ENCODE measurements at places on chromosomes 5 and 9.

DNA sequence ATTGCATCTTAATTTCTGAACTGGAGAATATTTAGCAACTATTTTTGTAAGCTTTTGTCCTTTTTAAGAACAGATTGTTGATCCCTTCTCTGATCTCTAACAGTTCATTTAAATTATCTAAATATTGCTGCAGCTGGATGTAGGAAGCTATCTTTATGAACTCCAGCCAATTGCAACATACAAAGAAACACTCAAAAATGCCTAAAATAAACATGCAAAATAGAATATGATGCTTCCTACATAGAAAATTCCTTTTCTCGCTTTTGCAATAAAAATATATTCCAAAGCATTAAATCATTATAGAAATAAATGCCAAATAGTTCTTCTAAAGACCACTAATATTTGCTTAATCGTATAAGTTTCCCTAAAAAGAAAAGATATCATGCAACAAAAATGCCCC, 218.6 kb downstream of the LURAP1L start:
- ATAC-seq, result no peak

DNA sequence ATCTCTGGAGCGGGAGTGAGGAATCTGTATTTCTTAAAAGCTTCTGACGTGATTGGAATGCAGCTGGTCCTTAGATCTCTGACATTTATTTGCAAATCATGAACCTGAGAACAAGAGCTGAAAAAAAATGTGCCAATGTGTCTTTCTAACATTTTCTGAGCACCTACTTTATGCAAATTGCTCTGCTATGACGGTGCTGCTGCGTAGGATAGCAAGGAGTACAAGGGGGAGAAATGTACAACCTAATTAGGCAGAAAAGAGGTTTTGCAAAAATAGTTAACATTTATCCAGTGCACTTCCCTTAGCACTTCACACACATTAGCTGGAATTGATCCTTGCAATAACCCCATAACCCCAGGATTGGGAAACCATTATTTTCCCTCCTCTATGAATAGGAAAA, 357.5 kb downstream of the TLE4 start:
- ATAC-seq, result no peak

DNA sequence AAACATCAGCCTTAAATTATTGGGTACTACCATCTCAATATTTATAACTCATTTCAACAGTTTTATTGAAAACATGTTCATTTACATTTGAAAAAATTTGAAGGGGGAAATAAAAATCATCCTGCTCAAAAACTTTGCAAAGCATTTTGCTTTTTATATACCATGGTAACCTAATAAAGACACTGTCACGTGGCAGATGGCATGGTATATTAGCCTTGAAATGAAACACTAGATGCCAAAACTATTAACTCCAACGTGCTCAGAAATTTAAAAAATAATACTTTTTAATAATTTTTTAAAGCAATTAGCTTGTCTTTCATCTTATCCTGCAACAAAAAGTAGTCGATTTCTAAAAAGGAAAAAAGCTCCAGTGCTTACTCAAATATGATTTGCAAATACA, 88.6 kb upstream of the NFIB start:
- no peak for ATAC-seq

GRCh38 chr9:72996114-72996513, 43.3 kb upstream of the ALDH1A1 start:
- no peak for ATAC-seq

DNA sequence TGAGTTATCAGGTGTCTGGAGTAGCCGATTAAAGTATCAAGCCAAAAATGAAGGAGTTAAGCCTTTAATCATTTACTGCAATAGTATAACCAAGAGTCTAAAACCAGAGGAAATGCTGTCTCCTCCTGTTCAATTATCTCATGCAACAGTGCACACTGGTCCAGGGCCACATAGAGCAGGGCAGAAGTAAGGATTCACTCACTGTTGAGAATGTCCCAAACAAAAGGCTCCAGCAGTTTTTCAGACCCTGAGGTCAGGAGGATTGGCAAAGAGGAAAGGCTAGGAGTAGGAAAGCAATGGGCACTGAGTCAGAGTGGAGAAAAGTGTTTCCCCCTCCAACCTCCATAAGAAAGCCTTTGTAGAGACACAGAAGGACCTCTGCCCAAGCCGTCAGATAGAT, 168.2 kb downstream of the RNF180 start:
- no peak for ATAC-seq

- no peak for ATAC-seq
These were observed 259.1 kb downstream of the GABRB2 start for GRCh38 chr5:161287436-161287835.

DNA sequence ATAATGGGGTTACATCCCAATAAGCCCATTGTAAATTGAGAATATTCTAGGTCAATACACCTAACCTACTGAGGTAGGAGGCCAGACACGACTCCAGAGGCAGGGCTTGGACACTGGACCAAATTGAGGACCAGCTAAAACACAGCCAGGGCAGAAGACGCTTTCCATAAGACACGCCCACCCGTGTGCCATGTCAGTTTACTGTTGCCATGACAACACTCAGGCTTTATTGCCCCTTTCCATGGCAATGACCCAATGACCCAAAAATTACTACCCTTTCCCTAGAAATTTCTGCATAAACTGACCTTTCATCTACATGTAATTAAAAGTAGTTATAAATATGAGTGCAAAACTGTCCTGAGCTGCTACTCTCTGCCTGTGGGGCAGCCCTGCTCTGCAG, 31.5 kb downstream of the SLC22A4 start:
- no peak for ATAC-seq

GRCh38 chr5:55918087-55919035, 67.2 kb downstream of the IL31RA start:
- peak; percentile 60 for ATAC-seq

DNA sequence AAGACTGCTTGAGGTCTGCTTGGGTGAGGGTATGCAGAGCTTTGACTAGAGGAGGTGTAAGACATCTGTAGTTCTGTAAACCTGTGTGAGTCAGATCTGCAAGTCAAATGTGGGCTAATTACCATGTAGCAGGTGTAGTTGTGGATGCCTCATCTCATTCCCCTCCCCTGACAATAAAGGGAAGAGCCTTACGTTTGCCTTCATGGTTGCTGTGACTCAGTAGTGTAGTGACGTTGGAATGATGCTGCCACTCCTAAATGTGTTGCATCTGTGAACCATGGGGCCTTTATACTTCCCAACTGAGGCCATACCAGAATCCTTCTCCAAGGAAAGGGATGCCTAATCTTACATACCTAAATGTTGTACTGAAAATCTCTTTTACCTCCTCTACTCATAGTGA, 26.0 kb downstream of the PRDM6 start:
- ATAC-seq, result no peak
